ENCODE measurements at places on chromosomes 7 and 10. TPM values are rescaled to one million over a fixed set of nuclear protein-coding genes. Genes with fewer than 3 reads are reported as not detected.

The AOAH gene
- total RNA-seq = 3.7 TPM

The CALCR gene
- total RNA-seq = 9.4 TPM

The PIP gene
- not detected for total RNA-seq

The PAXIP1 gene
- total RNA-seq = 8.1 TPM

The ANKRD1 gene
- 25.6 TPM for total RNA-seq

The CALML5 gene
- not detected for total RNA-seq

The PDE1C gene
- total RNA-seq = 4.5 TPM

The PITX3 gene
- 12.5 TPM for total RNA-seq

The ARHGAP19 gene
- 8.5 TPM for total RNA-seq

The PNLIP gene
- 0.18 TPM for total RNA-seq

The IL15RA gene
- total RNA-seq = 1.5 TPM

The ZNF804B gene
- under 0.01 TPM for total RNA-seq

The AKR1C3 gene
- total RNA-seq = 0.75 TPM

The GBX1 gene
- 0.44 TPM for total RNA-seq

The CDK14 gene
- total RNA-seq = 36.7 TPM

The POU6F2 gene
- total RNA-seq = 0.09 TPM
